T-helper 17 cell (primary cell): ENCODE measurements at places on chromosomes 16 and 17.

DNA sequence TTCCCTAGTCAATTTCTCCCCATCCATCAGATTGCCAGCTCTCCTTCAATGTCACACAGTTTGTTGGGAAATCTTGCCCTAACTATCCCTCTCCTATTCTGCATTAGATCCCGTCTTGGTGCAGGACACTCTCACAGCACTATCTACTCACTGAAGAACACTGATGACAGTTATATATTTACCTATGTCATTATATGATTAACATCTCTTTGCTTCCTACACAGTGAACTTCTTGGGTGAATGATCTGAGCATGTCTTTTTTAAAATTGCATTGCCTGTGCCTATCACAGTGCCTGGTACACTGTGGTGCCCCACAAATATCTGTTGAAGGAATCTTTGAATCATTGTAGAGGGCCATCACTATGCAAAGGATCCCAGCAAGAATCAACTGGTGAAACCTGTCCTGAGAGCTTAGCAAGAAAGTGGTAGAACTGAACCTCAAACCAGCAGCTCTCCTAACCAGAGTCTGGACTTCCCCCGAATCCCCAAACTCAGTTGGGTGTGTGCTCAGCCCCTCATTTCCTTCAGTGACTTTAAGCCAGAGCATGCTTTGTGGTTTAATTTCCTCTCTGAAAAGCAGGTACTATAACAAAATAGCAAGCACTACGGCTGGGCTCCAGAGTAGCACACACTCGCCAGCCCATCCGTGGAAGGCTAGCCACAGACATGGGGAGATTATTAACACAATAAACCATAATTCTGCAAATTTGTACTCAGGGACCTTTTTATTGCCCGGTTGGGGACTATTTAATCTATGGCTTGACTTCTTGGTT lies 680.7 kb upstream of the SALL1 start:
- DNase-seq: no peak

DNA sequence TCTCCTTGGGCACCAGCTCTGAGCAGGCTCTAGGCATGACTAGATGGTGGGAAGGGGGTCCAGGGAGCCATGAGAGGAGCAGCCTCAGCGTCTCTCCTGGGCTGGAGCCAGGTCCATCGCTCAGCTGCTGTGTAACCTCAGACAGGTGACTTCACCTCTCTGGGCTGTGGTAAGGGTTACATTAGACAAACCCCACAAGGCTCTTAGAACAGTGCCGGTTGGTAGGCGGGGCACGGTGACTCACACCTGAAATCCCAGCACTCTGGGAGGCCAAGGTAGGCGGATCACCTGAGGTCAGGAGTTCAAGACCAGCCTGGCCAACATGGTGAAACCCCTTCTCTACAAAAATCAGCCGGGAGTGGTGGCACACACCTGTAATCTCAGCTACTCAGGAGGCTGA lies 18.1 kb upstream of the NPTX1 start:
- DNase-seq: no peak

- DNase-seq: no peak
Measured at GRCh38 chr17:10270258-10270657, 71.9 kb upstream of the GAS7 start.

- no peak for DNase-seq
Measured at GRCh38 chr16:50246299-50247122, 19.8 kb upstream of the ADCY7 start.

DNA sequence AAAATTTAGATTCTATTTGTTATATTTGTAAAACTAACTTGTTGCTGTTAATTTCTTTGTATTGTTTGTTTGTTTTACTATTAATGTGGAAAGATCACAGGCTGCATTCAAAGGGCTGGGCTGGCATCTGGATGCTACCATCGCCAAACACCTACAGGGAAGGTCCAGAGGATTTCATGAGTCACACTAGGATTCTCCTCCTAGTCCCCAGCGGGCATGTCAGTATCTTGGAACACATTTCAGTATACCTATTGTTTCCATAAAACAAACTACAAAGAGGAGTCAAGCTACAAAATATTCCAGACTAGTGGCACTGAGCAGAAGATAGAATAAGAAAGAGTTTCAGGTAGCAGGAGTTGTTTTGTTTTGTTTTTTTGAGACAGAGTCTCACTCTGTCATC lies 55.3 kb downstream of the NOG start:
- DNase-seq: no peak

- DNase-seq: no peak
Measured at GRCh38 chr16:4536391-4537106, 2.0 kb downstream of the CDIP1 start.

- no peak for DNase-seq
Measured at GRCh38 chr16:74556375-74556922, 50.5 kb downstream of the GLG1 start.

- no peak for DNase-seq
Measured at GRCh38 chr17:38498353-38498752, 70.1 kb downstream of the ARHGAP23 start.

DNA sequence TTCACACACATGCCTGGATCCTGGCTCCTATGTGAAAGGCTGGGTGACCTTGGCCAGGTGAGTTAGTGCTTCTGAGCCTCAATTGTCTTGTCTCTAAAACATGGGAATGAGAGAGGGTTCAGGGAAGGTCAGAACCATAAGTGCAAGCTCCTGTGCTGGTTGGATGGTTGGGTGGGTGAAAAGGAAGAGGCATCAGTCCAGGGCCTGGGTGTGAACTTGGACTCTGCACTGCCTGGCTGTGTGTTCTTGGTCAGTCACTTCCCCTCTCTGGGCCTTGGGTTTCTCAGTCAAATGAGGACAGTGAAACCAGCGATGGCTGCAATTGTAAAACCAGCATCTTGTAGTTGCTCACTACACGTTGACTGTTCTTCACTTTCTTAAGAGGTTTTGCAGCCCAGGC lies 643 bp upstream of the KCNG4 start:
- no peak for DNase-seq
